ENCODE measurements at places on chromosomes 11 and 22.
A peak's percentile ranks its signal among the peaks of the same experiment; 100 is the strongest.

GRCh38 chr22:48198489-48199459 is 1436.3 kb downstream of the TBC1D22A start:
- DNase-seq, result no peak

DNA sequence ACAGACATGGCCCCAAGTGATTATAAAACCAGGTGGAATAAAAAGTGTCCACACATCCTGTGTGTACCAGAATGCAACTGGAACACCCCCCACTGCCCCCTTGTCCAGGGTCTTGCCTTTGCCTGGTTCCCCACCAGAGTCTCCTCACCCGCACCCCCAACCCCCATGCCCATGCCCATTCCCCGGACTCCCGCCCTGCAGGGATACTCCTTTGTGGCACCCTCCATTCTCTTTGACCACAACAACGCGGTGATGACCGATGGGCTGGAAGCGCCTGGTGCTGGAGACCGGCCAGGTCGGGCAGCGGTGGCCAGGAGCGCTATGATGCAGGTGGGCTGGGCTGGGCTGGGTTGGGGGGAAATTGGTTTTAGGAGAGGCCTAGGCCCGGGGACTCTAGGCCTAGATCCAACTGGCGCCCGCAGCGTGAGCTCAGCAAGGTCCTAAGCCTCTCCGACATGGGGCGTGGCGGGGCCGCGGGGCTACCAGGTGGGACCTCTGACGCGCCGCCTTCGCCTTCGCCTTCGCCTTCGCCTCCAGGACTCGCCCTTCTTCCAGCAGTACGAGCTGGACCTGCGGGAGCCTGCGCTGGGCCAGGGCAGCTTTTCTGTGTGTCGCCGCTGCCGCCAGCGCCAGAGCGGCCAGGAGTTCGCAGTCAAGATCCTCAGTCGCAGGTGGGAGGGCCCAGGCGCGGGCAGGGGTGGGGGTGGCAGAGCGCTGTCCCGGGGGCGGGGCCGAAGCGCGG is 9.1 kb downstream of the RPS6KA4 start:
- DNase-seq, result no peak

DNA sequence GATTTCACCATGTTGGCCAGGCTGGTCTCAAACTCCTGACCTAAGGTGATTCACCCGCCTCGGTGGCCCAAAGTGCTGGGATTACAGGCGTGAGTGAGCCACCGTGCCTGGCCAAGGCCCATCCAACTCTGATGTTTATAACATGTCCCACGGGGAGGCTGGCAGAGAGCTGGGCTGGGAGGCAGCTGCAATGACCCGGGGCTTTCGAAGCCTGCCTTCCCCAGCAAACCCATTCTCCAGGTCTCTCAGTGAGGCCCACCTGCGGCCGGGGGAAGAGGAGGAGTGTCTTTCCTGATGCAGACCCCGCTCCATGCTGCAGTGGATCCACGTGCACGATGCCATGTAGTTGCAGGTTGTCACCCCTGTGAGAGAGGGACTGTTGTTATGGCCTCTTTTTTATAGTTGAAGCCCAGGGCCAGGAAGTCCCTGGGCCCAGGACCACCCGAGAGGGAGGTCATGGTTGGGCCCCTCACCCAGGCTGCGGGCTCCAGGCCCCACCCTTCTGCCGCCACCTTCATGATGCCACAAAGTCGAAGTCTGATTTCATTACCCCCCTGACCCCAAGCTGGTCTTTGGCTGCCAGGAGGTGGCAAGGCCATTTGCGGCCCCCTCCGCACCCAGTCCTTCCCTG is 38.3 kb downstream of the KCNJ4 start:
- DNase-seq, result peak; percentile 5

DNA sequence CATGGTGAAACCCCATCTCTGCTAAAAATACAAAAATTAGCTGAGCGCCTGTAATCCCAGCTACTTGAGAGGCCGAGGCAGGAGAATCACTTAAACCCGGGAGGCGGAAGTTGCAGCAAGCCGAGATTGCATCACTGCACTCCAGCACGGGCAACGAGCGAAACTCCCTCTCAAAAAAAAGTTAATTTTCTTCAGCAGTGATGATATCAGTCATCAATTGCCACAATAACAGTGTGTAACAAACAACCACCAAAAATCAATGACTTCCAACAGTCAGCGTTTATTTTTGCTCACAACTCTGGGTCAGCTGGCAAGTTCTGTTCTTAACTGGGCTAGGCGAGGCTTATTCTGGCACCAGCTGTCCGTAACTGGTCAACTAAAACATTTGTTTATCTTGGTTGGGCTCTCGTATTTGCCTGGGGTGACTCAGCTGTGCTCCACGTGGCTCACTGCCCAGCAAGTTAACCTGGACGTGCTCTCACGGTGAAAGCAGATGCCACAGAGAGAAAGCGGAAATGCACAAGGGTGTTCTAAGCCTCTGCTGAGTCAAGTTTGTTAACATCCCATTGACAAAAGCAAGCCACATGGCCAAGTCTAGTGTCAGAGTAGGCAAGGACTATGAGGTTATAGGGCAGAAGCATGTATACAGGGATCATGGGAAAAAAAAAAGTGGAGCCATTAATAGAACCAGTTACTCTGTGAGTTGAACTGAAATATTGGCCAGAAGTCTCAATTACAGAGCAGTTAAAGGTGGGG is 52.1 kb downstream of the LHFPL7 start:
- peak; percentile 63 for DNase-seq

DNA sequence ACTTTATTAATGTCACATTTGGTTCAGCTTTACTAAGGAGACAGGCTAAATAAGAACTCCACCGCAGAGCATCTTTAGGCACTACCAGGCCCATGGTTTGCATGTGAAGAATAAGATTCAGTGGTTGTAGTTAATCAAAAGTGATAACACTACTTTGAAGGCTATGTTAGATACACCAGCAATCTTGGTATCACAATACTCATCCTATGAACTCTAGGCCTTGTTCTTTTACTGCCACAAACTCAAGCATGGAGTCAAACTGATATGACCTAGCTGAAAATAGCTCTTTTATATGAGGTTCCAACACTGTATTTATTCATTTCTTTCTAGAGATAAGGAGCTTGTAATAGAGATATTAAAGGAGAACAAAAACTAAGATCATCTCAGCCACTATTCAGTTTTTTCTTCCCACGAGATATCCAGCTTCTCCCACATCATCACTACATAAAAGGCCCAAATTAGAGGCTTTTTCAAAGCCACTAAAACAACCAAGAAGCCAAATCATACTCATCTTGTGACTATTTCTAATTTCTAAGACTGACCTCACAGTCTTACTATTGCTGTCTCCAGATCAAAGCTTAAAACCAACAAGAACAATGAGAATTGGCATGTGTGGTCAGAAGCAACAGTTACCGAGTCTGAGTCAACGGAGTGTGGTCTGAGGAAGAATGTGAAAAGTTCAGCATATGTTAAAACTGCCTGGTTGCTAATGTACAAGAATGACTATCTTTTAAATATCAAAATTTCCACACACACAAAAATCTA is 25.1 kb upstream of the GUCY1A2 start:
- DNase-seq, result peak; percentile 20

GRCh38 chr11:90744169-90744568 is 521.3 kb upstream of the CHORDC1 start:
- DNase-seq, result no peak

- peak; percentile 56 for DNase-seq
These were observed 89.2 kb upstream of the CRTAM start for GRCh38 chr11:122749005-122749687.

DNA sequence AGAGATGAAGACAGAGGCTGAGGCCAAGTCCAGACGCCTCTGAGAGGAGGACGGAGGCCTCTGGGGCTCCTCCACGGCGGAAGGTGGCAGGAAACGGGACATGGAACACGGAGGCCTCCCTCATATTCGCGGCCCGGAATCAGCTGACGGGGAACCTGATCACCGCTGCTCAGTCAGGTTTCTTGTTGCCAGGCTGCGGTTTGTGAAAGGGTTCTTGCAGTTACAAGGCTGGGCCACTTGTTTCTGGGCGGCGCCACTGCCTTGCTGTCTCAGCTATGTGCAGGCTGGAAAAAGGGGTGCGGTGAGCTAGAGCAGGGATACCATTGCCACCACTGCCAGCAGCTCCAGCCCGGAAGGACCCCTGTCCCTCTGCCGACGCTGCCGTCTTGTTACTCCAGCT is 10.0 kb upstream of the MMP1 start:
- no peak for DNase-seq

DNA sequence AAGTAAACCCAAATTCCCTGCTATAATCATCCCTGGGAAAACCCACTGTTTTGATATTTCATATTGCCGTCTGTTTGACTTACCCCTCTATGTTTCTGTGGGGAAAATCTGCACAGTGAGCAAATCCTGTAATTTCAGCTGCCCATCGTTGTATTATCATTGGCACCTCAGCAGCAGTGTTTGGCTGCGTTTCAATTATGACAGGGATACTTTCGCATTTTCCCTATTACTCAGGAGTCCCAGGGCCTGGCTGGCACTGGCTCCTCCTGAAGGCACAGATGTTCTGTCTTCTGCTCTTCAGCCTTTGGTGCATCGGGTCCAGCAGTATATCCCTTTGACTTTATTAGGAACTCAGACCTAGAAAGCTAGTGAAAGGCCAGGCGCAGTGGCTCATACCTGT is 12.2 kb upstream of the MMP12 start:
- no peak for DNase-seq

GRCh38 chr11:121300972-121301699 is 8.6 kb downstream of the SC5D start:
- peak; percentile 29 for DNase-seq

DNA sequence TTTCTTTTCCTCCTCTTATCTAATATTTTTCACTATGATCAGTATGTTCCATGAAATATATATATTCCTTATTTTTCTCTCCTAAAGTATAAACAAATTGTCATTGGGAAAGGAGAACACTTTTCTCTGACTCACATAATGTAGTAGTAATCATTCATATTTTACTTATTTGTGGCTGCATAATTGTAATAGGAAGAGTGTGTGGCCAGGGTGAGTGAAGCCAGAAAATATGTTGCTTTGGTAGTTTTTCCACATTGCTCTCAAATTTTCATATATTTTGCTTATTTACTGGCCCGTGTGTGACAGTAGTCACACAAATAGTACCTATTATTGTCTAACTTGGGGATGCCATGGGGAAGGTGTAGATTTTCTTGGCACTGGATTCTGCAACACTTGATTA is 172.1 kb downstream of the DYNC2H1 start:
- no peak for DNase-seq

DNA sequence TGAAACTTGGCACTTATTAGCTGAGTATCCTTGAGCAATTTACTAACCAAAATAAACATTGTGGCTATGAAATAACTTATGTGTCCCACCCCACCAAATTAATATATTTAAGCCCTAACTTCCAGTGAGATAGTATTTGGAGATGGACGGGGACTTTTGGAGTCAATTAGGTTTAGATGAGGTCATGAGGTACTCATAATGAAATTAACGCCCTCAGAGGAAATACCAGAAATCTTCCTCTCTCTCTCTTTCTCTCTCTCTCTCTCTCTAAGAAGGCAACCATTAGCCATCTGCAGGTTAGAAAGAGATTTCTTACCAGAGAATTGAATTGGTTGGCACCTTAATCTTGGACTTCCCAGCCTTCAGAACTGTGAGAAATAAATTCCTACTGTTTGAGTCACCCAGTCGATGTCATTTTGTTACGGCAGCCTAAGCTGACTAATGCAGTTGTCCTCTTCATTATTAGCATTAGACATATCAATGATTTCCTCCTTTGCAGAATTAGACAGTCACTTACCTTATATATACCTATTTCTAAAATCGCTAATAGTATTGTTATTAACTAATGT is 1284.0 kb downstream of the FAM181B start:
- no peak for DNase-seq

DNA sequence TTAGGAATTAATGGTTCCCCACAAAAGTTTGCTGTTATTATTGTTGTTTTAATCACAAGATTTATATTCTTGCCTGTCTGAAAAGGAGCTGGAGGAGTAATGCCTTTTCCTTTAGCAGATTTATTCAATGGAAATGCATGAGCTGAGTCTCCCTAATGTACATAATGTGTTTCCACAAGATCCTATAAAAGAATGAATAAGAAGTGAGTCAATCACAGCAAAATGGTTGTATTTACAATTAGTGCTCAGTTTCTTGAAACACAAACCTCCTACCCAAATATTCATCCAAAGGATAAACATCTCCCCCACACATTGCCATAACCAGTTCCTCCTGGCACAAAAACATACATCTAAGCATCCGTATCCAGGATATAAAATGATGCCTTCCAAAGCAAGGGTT is 33.3 kb downstream of the ME3 start:
- DNase-seq, result no peak

GRCh38 chr22:36328635-36329253 is 59.0 kb downstream of the MYH9 start:
- DNase-seq, result no peak

DNA sequence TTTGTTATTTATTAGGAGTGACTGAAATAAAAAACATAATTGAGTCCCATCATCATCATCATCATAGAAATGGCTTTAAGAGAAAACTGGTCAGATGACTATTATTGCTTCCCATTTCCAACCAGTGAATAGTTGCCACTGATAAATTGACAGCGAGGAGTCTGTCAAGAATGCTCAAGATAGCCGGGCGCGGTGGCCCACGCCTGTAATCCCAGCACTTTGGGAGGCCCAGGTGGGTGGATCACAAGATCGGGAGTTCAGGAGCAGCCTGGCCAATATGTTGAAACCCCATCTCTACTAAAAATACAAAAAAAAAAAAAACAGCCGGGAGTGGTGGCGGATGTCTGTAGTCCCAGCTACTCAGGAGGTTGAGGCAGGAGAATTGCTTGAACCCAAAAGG is 1.9 kb downstream of the WBP2NL start:
- DNase-seq, result no peak

- DNase-seq, result no peak
These were observed 193.6 kb downstream of the BUD13 start for GRCh38 chr11:116579031-116579653.
